ENCODE measurements at places on chromosomes 6 and 20.

- no peak for DNase-seq
Measured at GRCh38 chr6:151870375-151870774, 62.9 kb downstream of the ESR1 start.

GRCh38 chr20:5807431-5807830 lies 57.2 kb downstream of the SHLD1 start:
- DNase-seq = no peak

DNA sequence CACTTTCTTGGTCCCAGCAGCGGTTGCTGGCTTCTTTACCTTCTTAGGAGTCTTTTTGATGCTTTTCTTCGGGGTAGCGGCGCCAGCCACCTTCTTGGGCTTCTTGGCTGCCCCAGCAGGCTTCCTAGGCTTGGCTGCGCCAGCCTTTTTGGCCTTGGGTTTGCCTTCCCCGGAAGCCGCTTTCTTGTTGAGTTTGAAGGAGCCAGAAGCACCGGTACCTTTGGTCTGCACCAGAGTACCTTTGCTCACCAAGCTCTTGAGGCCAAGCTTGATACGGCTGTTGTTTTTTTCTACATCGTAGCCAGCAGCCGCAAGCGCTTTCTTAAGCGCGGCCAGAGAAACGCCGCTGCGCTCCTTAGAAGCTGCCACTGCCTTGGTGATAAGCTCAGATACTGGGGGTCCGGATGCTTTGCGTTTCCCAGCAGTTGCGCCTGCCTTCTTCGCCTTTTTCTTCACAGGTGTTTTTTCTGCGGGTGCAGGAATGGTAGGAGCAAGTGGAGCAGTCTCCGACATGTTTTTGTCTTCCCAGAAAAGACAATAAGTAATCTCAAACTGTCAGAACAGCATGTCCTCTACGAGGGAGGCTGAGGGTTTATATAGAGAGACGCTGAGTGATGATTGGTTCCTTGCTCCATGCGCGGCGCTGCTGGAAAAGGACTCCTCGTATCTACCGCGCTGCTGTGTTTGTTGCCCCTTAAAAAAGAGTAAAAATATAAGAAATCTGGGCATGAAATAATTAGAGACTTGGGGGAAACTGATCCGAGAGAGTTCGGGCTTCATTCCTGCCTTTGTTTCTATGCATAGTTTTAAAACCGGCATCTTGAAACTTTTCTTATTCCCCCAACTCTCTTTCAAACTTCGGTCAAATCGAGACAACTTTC lies 130.3 kb upstream of the BTN3A2 start:
- DNase-seq = no peak

- DNase-seq = no peak
Measured at GRCh38 chr6:56902641-56903464, 52.1 kb upstream of the BEND6 start.

- no peak for DNase-seq
Measured at GRCh38 chr6:137399881-137400443, 94.2 kb downstream of the OLIG3 start.

Measured in esophagus squamous epithelium (tissue), 5 donors.